ENCODE measurements at places on chromosomes 13 and 19. TPM values are rescaled to one million over a fixed set of nuclear protein-coding genes. Genes with fewer than 3 reads are reported as not detected.

Gene FXYD7
- total RNA-seq, result not detected

Gene WASF3
- 18.8 TPM for total RNA-seq

Gene CBY2
- not detected for total RNA-seq

Gene ZNF578
- 9.8 TPM for total RNA-seq

Gene ITGBL1
- total RNA-seq, result 100 TPM

Gene KLHL1
- not detected for total RNA-seq

Gene ATCAY
- under 0.01 TPM for total RNA-seq

Gene UBE2L5
- total RNA-seq, result 0.78 TPM

Gene IFI30
- total RNA-seq, result 11.3 TPM

Gene DBP
- 4.5 TPM for total RNA-seq

Gene LRP3
- 31.0 TPM for total RNA-seq

Gene NLRP11
- not detected for total RNA-seq

Gene VN1R4
- total RNA-seq, result not detected

Gene IRS2
- total RNA-seq, result 5.6 TPM

Gene LILRB5
- not detected for total RNA-seq

Gene AKT2
- 102 TPM for total RNA-seq

Gene TSSK6
- 1.1 TPM for total RNA-seq

Gene PLVAP
- total RNA-seq, result not detected
